ENCODE measurements at places on chromosomes 11 and 22. TPM values are rescaled to one million over a fixed set of nuclear protein-coding genes. Genes with fewer than 3 reads are reported as not detected.

CECR2 gene
- 6.9 TPM for total RNA-seq

KDM4E gene
- total RNA-seq: not detected

LRRC74B gene
- not detected for total RNA-seq

SART1 gene
- total RNA-seq: 28.6 TPM

- no peak for DNase-seq
These were observed 42.0 kb downstream of the MS4A2 start for GRCh38 chr11:60130496-60130895.
